ENCODE measurements at places on chromosomes 2 and 18.

DNA sequence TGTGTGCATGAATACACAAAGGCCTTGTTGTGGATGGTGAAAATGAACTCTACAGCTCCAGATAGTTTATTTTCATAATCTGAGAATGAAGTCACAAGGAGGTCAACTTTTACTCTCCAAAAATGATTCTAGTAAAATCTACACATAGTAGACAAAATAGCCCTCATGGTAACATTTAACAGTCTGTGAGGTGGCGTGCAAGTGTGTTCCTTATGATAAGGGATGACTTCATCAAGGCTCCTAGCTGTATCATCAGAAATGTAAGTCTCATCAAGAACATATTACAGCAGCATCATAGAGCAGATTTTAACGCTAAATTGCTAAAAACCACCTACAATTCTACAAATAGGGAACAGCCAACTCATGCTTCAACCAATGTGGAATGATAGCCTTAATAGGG lies 72.3 kb upstream of the RIOK3 start:
- DNase-seq, result no peak

DNA sequence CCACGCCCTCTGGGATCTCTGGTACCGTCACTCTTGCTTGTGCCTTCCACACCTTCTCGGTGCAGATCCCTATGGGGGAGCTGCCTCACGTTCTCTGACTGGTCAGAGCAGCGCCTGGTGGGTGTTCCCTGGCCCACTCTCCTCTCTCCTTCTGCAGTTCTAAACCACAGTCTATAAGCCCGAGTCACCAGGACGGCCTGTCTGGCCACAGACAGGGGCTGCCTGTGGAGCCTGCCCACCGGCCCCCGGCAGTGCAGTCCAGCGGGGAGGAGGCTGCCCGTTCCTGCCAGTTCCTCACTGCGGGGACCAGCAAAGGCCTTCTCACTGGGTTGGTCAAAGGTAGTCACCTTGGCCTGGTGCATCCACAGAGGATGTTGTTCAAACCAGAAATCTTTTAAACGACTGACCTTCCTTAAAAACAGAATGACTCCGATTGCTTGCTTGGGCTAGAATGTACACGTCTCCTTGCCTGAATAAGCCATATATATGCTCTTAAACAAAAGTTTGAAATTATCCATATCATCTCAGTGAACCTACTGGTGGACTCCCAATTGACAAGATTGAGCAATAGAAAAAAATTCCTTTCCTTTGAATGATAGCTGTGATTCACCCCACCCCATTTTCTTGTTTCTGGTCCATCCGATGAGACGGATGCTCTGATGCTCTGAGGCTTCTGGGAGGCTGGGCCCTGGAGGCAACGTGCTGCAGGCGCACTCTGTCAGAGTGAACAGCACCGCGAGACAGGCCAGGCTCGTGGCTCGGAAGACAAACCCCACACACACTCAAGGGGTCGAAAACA lies 61.2 kb downstream of the RALBP1 start:
- DNase-seq, result no peak

GRCh38 chr2:62197925-62198633 lies 2.2 kb downstream of the B3GNT2 start:
- no peak for DNase-seq

GRCh38 chr18:69082499-69082898 lies 284.6 kb downstream of the CCDC102B start:
- DNase-seq, result no peak

DNA sequence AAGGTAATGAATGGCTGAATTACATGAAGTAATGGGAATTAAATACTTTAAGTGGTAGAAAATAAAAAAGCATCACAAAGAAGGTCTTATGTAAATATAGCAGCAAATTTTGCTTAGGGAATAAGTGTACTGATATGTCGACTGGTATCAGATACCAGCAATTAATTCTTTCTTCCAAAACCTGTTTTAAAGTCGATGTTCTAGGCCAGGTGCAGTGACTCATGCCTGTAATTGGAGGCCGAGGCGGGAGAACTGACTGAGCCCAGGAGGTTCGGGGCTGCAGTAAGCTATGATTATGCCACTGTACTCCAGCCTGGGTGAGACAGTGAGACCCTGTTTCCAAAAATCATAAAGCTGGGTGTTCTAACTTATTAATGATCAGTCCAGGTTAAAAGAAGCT lies 30.3 kb downstream of the SP3 start:
- no peak for DNase-seq

DNA sequence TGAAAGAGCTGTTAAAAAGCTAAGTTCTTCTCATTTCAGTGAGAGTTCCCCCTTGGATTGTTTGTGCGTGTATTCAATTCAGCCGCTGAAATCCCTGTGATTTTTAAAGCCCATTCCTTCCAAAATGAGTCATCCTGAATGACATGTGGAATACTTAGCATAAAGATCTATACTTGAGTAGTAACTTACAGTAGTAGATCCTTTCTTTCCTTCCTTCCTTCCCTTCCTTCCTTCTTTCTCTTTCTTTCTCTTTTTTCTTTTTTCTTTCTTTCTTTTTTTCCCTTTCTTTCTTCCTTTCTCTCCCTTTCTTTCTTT lies 18.2 kb upstream of the SOX11 start:
- no peak for DNase-seq

GRCh38 chr18:26963292-26963691 lies 97.8 kb upstream of the AQP4 start:
- no peak for DNase-seq

DNA sequence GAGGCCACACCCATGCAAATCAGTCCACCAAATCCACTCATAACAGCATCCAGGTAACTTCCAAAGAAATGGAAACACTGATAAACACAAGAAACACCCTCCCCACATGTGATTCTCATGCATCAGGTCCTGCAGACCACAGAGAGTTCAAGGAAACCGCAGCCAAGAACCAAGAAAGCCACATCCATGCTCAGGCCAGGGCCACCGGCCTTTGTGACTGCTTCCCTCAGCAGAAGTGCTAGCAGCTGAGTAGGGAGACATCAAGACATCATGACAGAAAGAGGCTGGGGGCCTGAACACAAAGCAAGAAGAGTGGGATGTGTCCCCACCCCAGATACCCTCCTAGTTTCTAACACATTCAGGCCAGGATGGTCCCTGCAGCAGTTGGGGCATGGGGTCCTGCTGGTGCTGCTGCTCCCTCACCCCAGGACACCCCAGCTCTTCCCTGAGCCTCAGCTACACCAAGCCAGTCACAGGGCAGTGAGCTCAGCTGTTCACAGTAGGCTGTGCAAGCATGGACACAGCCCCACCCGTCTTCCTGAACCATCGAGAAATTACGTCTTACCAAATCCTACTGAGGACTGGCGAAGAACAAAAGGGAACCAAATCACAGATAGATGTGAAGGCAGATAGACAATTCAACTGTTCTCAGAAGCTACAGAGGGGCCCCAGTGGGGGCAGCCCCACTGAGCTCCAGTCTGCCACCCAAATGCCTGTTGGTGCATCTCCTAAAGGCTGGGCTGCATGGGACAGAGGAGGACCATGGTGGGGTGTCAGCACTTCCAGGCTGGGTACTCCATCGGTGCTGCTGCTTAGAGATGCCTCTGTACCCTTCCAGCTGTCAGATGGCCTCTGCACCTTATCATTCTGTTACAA lies 60.9 kb downstream of the HDAC4 start:
- DNase-seq, result no peak

DNA sequence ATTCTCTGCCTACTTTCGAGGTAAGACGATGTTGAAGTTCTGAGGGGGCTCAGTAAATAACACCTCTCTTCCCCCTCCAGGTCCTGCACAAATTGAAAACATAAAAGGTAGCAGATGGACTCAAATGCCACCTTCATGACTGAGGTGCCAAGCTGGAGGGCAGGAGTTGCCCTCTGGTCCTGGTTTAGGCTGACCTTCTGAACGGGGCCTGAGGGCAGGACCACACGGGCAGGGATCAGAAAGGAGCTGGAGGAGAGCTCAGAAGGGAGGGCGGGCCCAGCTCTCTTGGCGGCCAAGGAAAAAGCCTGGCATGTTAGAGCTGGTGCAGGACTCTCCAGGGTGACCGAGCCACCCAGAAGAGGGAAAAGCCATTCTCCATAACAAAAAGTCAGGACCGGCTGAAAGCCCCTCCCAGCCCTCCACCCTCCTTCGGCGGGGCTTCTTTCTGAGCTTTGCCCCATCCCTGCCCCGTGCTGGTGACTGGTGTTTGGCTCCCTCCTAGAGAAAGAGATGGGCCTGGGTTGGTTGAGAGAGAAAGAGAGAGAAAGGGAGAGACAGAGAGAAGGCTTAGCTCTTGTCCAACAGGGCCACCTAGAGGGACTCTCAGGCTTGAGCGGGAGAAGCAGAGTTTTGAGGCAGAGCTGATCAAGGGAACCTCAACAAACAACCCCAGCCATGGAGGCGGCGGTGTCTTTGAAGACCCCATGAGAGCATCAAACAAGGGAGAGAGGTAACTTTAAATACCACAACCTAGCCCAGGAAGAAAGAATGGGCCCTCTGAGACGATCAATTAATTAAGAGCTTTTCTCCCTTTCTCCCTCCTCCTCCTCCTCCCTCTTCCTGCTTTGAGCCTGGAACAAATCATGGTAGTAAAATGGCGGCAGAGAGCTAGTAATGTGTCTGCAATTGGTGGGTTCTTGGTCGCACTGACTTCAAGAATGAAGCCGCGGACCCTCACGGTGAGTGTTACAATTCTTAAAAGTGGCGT lies 50.8 kb downstream of the WIPF1 start:
- peak; percentile 41 for DNase-seq

DNA sequence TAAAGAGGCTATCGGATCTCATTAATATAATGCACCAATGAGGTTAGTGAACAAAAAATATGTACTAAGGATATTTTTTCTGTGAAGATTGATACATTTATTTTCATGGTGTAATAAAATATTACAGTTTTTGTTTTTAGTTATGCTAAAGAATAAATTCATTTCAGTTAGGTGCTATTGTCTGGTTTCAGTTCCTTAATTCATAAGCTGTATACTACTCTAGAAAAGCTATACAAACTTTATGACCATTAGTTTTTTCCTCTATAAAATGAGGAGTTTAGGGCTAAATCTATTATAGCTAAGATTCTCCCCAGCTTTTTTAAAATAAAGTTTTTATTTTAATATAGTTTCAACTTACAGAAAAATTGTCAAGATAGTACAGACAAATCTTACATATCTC lies 1311.7 kb upstream of the NXPH2 start:
- no peak for DNase-seq

- no peak for DNase-seq
Observed at GRCh38 chr2:56801770-56802169, 618.0 kb downstream of the CCDC85A start.

DNA sequence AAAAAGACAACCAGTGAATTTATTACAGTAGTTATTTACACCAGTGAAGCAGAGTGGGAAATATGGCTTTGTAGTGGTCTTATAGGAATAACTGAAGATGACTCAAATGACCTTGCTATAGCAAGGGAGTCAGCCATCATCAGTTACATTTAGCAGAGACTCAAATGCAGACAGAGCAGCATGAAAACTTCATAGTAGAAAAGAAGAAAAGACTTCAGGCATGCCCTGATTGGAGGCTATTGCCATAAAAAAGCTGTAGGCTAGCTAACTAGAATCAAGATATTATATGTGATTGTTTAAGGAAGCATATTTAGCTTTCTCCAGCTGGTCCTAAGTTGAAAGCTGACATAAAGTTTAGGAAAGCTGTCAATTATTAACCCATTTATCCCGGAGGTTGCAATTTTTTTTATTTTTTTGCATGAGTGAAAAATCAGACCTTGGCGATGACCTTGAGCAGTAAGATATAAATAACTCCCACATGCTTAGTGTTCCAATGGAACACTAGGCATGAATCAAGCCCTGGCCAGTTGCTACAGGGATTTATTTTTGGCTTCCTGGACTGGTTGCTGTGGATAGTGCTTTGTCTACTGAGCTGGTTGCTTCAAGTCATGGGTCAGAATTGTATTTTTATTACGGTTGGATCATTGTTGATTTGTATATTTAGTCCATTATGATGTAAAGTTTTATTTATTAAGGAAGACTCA lies 675.6 kb upstream of the VRK2 start:
- no peak for DNase-seq

GRCh38 chr18:7676253-7676873 lies 109.2 kb downstream of the PTPRM start:
- DNase-seq, result no peak

DNA sequence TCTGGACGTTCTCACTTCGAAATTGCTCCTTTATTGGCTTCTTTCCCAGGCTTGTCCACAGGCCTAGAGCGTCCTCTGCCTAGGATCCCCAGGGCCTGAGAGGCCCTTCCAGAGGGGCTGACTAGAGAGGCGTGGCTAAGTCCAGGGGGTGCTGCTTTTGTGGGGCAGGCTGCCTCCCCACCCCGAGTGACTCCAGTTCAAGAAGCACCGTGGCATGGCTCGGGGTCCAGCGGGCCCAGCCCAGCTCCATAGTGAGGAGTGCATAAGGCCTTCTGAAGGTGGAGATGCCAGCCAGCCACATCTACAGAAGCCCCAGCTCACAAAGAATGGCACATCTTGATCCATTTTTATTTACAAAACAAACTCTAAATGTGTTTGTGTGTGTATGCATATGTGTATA lies 44.8 kb upstream of the POMC start:
- no peak for DNase-seq

DNA sequence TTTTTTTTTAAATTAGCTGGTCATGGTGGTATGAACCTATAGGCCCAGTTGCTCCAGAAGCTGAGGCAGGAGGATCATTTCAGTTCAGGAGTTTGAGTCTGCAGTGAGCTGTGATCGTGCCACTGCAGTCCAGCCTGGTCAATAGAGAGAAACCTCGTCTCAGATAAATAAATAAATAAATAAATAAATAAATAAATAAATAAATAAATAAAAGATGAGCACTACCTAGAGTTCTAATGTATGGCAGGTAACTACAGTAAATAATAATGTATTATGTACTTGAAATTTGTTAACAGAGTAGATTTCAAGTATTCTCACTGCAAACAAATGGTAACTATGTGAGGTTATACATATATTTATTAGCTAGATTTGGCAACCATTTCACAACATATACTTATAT lies 697.9 kb upstream of the ID2 start:
- no peak for DNase-seq

DNA sequence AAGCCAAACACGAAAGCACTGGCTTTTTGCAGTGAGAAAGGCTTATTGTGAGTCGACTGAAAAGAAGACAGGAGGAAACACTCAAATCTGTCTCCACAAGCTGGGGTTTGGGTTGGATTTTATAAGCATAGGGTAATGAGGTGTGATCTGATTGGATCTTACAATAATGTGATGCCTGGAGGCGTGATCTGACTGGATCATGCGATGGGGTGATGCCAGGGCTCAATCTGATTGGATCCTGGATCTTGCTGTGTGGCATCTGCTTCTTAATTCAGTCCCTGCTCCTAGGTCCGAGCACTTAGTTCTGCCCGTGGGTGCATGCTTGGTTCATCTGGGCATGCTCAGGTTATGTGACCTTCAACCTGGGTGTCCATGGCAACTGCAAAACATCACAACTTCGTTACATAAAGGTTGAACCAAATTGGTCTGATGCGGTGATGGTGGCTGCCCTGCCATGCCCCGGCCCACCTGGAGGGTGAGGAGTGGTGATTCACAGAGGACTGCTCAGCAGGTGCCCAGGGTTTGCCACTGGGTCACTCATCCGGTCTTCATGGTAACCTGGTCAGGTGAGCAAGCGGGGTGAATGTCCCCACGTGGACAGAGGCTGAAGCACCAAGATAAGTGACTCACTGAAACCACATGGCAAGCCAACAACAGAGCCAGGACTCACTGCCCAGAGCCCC lies 111.0 kb downstream of the KCNF1 start:
- DNase-seq, result no peak
